ENCODE measurements at places on chromosomes 16 and 17. TPM values are rescaled to one million over a fixed set of nuclear protein-coding genes. Genes with fewer than 3 reads are reported as not detected.
A peak's percentile ranks its signal among the peaks of the same experiment; 100 is the strongest.

DNA sequence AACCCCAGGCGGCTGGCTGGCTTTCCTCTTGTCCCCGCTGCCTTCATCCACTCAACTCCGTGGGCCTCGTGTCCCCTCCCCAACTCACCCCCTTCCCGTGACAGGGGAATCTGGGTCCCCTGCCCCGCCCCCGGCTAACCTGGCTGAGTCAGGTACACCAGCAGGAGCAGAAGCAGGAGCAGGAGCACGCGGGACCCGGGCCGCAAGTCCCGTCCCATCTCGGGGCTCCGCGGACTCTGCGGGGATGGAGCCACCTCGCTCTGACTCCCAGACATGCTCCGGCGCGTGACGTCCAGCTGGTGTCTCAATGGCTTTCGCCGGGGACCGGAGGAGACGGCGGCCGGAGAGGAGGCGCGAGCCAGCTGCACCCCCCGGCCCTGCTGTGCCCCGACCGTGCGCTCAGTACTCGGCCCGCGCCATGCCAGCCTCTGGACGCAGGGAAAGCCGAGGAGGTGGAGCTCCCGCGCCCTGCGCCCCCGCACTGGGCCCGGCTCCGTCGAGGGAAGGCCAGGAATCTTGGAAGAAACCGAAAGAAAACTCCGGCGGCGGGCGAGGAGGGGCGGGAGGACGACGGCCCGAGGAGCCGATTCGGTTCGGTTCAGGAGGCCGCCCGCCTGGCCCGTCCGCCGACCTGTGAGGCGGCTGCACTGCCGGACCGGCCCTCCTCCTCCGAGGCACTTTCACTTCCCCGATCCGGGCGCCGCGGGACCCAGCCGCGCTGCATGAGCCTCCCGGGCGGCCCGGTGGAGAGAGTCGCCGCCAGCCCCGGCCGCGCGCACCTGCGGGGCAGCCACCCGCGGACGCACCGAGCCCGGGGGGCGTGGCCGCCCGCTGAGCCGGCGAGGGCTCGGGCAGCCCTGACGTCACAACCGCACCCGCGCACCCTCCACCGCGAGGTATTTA is at the start of the genes CXCL16 and ZMYND15:
TSS of gene CXCL16 (minus strand) at position 807 of the 903 bp plus-strand sequence. CDS start at position 218, 589 bp downstream.
TSS of gene ZMYND15 (plus strand) at position 712 of the 903 bp plus-strand sequence. CDS start 716 bp downstream, outside the sequence.
- DNase-seq, result no peak

DNA sequence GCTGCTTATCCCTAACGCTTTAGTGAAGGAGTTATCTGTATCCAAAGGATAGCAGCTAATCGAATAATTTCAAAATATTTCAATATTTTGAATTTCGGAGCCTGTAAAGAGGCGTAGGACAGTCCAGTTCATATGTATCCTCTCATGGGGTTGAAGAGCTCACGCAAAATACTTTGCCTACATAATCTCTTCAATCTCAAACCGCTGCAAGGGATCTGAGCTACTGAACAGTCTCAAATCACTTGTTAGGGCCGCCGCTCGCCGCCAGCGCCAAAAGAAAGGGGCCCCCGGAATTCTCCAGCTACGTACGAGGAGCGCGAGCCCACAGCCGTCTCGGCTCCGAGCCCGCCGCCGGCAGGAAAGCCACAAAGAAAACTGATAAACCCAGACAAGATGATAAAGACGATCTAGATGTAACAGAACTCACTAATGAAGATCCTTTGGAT is 601 bp upstream of the RFWD3 start:
- DNase-seq, result peak; percentile 54

DNA sequence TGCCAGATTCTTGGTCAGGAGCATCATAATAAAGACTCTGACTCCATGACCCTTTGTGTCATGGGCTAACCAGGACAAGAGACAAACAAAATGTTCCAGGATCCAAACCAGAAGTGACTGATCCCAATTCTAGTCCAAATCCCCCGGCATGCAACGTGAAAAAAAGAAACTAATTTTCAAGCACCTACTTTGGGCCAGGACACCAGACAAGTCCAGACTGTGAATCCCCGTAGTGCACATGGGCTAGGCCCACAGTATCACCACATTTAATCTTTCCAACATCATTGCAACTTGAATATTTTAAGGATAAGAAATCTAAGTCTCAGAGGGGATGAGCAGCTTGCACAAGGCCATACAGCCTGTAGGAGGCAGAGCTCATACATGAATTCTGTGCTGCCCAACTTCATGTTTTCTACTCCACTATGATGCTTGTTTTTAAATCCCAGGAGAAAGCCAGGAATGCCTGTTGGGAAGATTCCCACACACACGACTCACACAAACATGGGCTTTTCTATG is 365.7 kb downstream of the NPIPA8 start:
- DNase-seq, result no peak

GRCh38 chr16:31727553-31727952 is 146.1 kb upstream of the ZNF267 start:
- no peak for DNase-seq

GRCh38 chr16:67183-67791 is 5.1 kb downstream of the RHBDF1 start:
- no peak for DNase-seq

- no peak for DNase-seq
These were observed 2.8 kb downstream of the HEATR3 start for GRCh38 chr16:50068550-50068949.

DNA sequence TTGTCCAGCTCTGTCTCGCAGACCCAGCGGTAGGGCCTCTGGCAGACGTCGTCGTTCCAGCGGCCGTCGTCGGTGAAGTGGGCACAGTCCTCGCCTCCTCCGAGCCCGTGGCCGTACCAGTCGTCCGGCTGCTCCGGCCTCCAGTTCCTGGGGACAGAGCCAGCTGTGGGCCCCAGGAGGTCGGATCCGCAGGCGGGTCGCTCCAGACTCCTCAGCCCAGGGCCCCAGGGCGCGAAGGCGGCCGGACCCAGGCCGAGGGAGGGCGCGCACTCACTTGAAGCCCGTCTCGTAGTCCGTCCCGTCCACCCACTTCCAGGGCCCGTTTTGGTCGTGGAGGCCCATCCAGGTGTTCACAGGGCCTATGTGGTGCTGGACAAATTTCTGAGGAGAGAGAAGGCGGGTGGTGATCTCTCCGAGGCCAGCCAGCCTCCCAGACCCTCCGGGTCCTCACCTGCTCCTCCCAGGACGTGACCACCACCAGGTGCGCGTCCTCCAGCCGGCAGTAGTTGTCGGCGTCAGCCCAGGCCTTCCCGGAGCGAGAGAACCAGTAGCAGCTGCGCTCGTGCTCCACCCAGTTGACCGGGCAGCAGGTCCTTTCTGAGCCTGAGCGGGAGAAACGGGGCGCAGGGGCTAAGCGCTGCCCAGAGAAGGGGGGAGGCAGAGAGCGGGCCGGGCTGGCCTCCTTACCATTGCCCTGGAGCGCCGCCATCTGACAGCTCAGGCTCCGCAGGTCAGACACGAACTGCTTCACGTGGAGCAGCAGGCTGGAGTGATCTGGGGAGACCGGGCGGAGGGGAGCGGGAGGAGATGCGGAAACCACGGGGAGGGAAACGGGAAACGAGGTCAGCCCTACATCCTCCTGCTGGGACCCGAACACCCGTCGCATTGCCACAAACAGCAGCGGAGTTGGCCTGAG is 5.2 kb downstream of the ASGR1 start:
- peak; percentile 47 for DNase-seq

DNA sequence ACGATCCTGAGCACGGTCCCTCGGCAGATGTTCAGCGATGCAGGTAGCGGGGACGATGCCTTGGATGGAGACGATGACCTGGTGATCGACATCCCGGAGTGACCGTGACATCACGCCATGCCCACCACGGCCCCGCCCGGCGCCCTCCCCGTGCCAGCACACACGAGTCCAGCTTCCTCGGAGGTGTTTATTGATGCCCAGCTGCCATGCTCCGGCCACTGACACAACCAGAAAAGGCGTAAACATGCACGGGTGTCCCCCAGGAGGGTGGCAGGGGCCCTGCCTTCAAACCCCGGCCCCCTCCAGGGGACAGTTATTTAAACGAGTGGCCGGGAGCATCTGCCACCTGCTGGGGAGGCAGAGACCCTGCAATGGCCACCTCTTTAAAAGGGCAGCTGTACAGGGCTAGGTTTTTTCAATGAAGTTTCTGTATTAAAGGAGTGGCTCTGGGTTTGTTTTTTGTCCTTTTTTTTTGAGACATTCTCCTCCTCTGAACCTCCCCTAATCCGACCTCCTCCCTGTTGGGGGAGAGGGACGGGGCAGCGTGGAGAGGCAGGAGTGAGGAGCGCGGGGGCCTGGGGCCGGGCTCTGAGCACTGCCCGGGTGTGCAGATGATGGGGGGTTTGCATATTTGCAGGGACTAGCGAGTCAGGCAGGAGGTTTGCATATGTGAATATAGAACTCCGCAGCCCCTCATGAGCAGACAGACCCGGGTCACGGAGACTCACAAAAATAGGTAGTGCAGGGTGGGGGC is 5.3 kb downstream of the DOC2A start:
- no peak for DNase-seq

DNA sequence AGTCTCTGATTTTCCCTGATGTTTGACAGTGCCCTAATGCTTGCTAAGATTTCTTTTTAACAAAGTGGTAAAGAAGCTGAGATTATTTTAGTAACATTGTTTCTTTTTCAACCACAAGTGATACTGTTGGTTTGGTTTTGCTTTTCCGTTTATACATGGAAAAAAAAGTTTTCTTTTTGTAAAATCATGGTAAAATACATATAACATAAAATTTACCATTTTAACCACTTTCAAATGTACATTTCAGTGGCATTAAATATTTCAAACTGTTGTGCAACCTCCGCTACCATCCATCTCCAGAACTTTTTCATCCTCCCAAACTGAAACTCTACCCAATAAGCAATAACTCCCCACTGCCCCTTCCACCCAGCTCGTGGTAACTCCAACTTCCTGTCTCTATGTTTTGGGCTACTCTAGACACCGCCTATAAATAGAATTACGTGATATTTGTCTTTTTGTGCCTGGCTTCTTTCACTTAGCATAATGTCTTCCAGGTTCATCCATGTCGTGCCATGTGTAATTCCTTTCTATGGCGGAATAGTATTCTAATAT is 4.6 kb downstream of the CIITA start:
- no peak for DNase-seq

GRCh38 chr17:61461586-61461966 is 9.4 kb downstream of the TBX4 start:
- no peak for DNase-seq

- DNase-seq, result no peak
These were observed 999.5 kb upstream of the EEF2KMT start for GRCh38 chr16:6096931-6097670.

GRCh38 chr17:8803531-8804420 is 4.6 kb upstream of the MFSD6L start:
- no peak for DNase-seq

DNA sequence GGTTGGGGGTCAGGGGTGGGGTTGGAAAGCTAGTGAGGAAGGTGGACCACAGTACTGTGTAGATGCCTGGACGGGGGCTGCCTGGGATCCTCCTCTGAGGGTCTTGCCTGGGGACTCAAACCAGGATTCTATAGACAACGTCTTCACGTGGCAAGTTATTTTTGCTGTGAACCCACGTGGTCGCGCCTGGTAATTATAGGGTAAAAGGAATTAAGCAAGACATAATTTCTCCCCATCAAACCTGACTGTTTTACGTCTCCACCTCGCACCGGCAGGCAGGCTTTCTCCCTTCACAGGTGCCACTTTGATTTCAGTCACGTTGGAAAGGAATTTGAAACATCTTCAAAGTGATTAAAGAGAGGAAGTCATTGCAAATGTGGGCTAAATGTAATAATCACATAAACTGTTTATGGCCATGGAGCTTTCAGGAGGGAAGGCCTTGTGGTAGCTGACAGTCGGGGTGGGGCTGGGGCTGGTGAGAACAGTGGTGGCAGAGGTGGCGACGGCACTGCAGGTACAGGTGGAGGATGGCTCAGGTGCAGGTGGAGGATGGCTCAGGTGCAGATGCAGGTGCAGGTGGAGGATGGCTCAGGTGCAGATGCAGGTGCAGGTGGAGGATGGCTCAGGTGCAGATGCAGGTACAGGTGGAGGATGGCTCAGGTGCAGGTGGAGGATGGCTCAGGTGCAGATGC is 197.1 kb upstream of the NLRP1 start:
- no peak for DNase-seq

GRCh38 chr16:74666010-74666421 is 661 bp downstream of the RFWD3 start:
- no peak for DNase-seq

GRCh38 chr16:30923554-30924075 is at the start of gene FBXL19:
Gene FBXL19, plus strand, starts transcription at chr16:30923572. Its CDS starts 2,183 bp downstream, at chr16:30925755.
- peak; percentile 50 for DNase-seq

GRCh38 chr16:31167315-31167714 is 12.6 kb upstream of the FUS start:
- DNase-seq, result no peak

Gene TPSG1
- not detected for total RNA-seq

Gene MT3
- not detected for total RNA-seq

Gene C17orf78
- total RNA-seq, result not detected

Gene CDK3
- 1.5 TPM for total RNA-seq

Gene NECAB2
- total RNA-seq, result not detected

Gene ZPBP2
- total RNA-seq, result not detected

Gene OR2C1
- total RNA-seq, result 0.08 TPM

Gene TMEM208
- 22.3 TPM for total RNA-seq

Gene RND2
- total RNA-seq, result 2.8 TPM

Gene DLX3
- total RNA-seq, result not detected

Gene SCPEP1
- total RNA-seq, result 29.3 TPM

Gene ITGAD
- 2.0 TPM for total RNA-seq
